ENCODE measurements at places on chromosomes 5 and 9.
A peak's percentile ranks its signal among the peaks of the same experiment; 100 is the strongest.

DNA sequence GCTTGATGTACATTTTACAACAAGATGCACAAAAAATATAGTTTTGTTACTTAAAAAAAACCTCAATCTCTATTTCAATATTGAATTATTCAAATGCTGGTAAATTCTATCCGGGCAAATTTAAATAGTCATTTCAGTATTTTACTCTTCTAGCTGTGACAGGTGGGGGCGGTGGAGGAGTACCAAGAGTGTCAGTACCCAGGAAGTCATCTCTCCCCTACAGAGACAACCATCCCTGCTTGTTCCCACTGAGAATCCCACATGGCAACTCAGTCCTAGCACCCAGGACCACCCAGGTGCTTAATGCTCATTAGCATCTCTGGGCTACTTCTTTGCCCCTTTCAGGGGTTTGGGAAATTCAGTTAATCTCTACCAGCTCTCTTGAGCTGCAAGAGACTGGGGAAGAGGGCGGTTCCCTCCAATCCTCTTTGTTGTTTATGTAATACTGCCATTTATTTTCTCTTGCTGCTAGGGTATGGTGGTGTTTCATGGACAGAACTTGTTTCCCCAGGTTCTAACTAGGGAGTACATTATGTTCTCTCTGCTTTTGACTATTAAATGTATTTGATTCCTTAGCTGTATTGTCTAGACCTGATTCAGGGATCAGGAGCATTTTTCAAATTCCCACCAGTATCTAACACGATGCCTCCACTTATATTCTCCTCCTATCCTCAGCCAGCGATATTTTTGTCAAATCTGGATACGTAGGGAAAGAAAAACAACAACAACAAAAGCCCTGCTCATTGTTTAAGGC is 122.5 kb downstream of the CDH18 start:
- DNase-seq, result no peak

GRCh38 chr5:173515526-173515925 is 100.9 kb downstream of the BOD1 start:
- DNase-seq, result no peak

DNA sequence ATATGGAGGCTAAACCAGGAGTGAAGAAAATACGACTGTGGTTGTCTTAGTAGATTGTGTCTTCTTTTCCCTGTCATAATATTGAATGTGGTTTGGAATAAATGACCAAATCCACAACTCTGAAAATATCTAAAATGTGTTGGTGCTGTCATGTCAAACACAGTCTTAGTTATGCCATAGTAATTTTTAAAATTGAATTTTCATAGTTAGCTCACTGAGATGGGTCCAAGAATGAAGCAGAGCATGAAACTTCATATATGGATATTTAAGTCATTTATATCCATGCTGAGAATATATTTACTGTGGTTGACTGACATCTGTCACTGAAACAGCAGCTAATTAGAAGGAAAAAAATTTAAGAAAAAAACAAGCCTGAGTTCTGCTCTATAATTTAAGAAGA is 260.4 kb upstream of the ATP10B start:
- DNase-seq, result no peak

- DNase-seq, result no peak
These were observed 18.0 kb downstream of the IGIP start for GRCh38 chr5:140143521-140144258.

DNA sequence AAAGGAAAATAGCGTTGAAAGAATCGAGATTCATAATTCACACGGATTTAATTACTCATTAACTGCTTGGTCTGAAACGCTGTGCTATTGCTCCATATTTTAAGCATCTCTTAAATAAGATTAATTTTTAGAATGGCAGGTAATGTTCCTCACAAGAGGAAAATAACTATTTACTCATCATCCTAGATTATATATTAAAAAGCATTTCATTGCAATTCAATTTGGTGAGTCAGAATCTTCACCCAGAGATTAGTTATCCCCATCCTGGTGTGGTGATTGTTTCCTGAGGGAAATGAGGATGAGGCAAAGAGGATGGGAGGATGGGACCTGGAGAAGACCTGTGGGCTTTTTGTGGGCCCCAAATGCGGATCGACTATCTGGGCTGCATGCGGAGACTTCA is 145.5 kb upstream of the MAP1B start:
- DNase-seq, result no peak

- DNase-seq, result no peak
These were observed 690.4 kb upstream of the MEF2C start for GRCh38 chr5:89573345-89573744.

DNA sequence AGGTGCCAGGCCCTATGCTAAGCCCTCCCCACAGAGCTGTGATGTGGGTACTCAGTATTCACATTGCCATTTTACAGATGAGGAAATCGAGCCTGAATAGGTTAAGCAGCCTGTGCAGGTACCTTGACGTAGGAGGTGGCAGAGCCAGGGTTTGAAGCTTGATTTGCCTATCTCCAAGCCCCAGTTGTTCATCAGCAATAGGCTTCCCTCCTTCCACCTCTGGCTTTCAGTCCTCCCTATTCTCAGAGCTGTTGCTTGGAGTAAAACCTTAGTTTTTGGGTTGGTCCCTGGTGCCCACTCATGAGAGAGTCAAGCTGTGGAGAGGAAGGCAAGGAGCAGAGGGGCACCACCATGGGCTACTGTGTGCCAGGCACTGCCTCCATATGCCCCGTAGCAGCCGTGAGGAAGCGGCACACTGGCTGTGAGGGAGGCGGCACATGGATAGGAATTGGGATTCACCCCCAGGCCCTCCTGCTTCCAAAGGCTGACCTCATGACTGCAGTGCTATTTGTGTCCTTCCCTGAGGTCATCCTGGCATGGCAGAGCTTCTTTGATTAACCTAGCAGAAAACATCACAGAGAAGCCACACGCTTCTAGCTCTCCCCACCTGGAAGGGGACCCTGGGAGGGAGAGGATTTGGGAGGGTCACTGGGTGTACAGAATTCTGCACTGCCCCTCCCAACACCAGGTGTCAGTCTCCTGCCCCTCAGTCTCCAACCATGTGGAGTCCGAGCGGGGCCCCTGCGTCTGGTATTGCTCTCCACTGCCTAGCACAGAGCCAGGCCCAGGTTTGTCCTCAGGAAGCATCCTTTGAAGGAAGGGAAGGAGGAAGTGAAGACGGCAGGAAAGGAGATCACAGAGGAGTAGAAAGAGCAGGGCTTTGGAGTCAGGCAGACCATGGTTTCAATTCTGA is 109.8 kb downstream of the RGS3 start:
- no peak for DNase-seq

GRCh38 chr5:172890659-172891058 is 56.6 kb downstream of the ERGIC1 start:
- DNase-seq, result no peak

DNA sequence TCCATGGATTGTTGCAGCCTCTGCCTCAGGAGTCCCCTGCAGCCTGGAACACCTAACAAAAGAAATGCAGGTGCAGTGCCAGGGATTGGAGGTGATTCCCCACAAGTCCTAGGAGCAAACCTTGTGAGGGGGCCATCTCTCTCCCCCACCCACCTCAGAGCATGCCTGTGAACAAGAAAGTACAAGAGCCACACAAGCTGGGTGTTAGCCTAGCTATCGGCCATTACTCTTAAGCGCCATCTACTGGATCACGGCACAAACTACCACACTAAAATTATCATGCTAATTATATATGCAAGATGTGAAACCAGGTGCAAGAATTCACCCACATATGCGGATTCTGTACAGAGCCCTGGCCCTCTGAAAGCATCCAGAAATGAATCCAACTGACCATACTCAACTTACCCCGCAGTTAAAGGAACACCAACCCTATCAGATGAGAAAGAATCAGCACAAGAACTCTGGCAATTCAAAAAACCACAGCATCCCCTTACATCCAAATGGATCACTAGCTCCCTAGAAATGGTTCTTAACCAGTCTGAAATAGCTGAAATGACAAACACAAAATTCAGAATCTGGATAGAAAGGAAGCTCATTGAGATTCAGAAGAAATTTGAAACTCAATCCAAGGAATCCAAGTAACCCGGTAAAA is 16.5 kb upstream of the PRSS3 start:
- DNase-seq, result peak; percentile 47

GRCh38 chr5:98771382-98772109 is 1.9 kb upstream of the RGMB start:
- DNase-seq, result no peak

- no peak for DNase-seq
These were observed 12.4 kb upstream of the SUB1 start for GRCh38 chr5:32572778-32573480.

GRCh38 chr9:34084562-34084961 is 35.9 kb upstream of the UBAP2 start:
- no peak for DNase-seq

DNA sequence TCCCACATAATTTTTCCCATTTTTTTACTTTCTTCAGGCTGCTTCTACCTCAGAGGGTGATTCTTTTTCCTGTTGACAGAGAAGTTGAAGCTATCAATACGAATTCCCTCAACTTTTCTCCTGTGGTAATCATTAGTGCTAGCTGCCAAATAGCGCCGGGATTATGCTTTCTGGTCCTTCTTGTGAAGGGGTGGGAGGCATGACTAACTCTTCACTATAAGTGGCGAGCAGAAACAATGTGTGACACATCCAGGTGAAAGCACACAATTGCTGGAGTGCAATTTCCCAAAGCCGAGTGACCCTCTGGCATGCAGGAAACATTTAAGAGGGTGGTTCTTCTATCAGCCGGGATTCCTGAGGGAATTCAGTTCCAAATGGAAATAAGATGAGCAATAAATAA is 56.0 kb downstream of the TRPC7 start:
- no peak for DNase-seq

DNA sequence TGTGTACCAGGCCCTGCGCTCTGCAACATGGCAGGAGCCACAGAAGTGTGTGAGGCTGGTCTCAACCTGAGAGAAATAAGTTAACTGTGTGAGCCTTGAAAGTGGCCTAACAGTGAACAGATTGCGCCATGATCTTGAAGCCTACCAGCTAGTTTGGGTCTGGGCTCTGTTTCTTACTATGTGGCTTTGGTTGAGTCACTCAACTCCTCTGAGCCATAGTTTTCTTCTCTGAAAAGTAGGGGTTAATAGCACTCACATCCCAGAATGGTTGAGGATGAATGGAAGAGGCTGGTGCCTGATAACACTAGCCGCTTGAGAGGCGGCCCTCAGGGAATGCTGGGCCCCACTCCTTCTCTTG is 121.5 kb downstream of the RGS3 start:
- DNase-seq, result no peak

- DNase-seq, result no peak
These were observed 22.5 kb downstream of the PRDM6 start for GRCh38 chr5:123111502-123111901.

DNA sequence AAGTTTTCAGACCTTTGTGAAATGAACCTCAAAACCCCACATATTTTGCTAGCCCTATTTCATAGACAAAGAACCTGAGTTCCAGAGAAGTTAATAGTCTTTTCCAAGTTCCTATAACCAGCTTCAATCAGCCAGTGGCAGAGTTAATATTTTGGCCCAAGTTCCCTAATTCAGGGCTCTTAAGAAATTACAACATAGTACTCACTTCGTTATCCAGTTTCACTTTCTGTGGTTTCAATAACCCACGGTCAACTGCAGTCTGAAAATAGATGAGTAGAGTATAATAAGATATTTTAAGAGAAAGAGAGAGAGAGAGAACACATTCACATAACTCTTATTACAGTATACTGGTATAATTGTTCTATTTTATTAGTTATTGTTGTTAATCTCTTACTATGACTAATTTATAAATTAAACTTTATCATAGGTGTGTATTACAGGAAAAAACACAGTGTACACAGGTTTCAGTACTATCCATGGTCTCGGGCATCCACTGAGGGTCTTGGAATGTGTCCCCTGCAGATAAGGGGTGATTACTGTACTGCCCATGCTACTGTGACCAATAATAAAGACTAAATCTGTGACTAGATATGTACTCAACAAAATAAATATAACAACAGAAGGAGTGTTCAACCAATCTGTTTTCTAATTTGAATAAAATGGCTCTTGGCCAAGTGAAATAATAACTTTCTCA is 9.3 kb upstream of the MYOT start:
- DNase-seq, result no peak

DNA sequence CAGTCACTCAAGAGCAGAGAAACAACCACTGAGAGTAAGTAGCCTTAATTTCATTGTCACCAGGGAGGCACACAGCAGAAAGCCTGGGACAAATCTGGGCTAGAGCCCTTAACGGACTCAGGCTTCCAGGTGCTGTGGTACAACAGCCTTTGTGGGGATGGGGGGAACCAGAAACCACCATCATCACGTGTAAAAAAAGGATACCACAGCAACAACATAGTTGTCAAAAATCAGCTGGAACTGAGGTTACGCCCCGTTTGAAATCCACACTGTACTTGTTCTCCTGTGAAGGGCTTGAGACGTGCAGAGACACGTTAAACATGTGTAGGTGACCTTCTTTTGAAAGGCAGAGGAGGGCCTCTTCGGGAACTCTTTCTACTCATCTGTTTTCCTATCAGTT is 16.6 kb upstream of the PLPP1 start:
- no peak for DNase-seq

GRCh38 chr5:58241389-58241788 is 218.5 kb downstream of the PLK2 start:
- no peak for DNase-seq

DNA sequence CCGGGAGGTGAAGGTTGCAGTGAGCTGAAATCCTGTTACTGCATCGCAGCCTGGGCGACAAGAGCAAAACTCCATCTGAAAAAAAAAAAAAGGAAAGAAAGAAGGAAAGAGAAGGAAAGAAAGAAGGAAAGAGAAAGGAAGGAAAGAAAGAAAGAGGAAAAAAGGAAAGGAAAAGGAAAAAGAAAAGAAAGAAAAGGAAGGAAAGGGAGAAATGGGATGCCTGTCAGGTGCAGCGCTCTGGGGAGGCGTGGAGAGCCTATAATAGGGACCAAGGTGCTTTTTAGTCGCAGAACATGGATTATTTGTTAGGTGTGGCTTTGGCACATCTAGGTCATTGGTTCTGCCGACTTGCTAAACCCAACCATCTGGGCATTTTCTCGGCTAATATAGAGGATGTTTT is 17.9 kb downstream of the EXOSC2 start:
- no peak for DNase-seq

GRCh38 chr5:142939006-142939405 is 168.8 kb downstream of the ARHGAP26 start:
- DNase-seq, result no peak

GRCh38 chr5:119354537-119355243 is 1.1 kb upstream of the TNFAIP8 start:
- DNase-seq, result no peak

GRCh38 chr5:96597438-96598020 is 64.6 kb upstream of the CAST start:
- no peak for DNase-seq
